ENCODE measurements at places on chromosomes 2 and 18.
A peak's percentile ranks its signal among the peaks of the same experiment; 100 is the strongest.

- DNase-seq: no peak
Measured at GRCh38 chr2:102940684-102941083, 178.9 kb downstream of the TMEM182 start.

DNA sequence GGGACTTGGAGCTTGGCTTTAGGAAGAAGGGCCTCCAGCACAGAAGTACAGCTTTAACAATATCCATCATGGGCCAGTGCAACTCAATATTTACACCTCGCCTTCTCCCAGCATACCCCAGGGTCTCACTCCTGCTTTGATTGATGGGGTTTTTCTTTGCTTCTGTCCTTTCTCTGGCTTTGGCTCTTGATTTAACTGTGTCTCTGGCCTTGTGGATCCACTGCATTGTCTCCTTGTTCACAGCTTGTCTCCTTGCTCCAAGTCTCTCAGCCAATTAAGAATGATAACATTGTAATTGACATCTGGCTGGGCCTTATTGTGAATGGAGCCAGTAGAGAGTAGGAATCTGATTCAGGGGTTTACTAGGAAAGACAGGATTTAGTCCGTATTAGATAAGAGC, 1019.5 kb downstream of the TMEM182 start:
- DNase-seq: no peak

DNA sequence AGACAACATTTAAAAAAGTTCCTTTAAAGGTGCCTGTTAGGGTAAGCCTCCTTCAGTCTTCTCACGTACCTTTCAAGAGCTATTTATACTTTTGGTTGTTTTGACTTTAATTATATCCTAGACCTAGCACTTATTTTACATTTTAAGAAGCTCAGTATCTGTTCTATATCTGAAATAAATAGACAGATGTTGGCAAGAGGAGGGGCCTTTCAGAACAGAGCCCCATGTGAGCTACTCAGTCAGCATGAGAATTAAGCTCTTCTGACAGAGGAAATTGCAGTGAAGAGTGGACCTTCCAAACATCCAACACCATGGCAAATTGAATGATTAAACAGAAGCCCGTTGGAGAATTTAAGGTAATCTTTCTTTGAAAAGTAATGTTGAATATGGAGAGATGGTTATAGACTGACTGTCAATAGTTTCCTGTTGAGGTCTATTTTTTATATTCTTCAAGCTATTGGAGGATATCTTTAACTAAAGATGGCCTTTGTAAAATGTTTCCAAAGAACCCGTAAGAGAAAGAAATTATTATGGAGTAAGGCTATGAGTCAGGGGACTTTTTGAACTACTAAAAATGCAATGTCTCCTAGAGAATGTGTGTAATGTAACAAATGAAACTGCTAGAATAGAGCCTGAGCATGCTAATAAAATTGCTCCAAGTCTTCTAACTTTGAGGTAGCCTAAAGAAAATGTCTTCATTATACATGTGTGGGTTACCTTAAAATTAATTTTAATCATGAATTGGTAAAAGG, 17.3 kb downstream of the NYAP2 start:
- no peak for DNase-seq

- no peak for DNase-seq
Measured at GRCh38 chr18:12000072-12000659, 18.9 kb downstream of the IMPA2 start.

GRCh38 chr2:241137276-241138190, 11.7 kb downstream of the PASK start:
- no peak for DNase-seq

DNA sequence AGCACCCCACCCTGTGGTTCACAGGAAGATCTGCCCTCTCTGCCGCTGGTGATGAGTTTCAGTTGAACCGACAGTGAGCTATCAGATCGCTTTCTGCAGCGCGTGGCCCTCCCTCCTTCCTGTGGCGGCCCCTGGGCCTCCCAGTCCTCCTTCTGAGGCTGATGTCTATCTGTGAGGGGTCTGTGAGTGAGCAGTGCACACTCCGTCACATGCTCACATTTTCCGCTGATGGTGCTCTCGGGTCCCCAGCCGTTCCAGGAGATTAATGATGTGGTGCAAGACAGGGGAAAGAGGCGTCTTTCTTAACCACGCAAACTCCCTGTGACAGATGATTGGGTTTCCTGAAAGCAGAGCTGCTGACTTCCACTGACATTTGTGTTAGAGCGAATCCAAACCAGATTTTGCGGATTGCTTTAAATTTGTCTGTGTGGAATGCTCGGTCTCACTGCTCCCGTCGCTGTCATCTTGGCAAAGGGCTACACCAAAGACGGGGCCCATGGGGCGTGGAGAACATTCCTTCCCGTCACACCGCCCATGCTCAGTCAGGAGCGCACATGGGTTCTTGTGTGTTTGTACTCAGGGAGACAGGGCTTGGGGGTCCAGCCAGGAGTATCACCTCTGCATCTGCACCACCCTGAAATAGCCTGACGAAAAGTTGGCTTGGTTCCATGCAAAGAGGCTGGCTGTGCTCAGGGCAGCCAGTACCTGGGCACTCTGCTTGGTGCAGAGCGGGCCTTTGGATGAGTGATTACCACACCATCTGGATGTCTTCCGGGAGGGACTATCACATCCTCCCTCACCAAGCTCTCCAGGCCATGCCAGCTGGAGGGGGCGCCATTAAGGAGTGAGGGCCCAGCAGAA, 154.7 kb upstream of the HS6ST1 start:
- DNase-seq: peak; percentile 23

DNA sequence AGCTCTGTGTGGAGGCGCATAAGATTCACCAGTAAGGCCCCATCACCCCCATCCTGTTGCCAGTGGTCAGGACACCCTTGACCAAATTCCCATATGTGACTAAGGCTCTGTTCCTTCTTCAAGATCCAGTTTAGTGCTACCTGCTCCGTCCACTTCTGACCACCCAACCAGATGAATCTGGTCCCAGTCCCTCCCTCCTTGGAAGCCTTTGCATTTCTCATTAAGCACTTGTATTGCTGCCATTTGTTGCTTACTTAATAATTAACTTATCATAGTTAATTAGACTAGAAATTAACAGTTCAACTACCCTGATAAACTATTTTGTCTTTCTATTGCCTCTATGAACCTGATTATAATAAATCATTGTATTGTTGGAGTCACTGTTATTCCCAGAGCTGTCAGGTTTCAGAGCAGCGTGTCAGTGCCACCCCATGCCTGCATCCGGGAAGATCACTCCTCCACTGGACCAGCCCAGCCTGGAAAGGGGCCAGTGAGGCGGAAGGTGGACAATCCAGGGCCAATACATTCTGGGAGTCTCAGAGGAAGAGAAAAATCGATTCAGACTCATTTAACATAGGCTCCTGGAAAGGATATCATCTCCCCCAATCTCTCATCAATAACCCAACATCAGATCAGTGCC, 9.5 kb upstream of the NAT8 start:
- no peak for DNase-seq

- no peak for DNase-seq
Measured at GRCh38 chr2:50719837-50720696, 311.9 kb downstream of the NRXN1 start.

GRCh38 chr2:241190291-241190981, 2.0 kb downstream of the ANO7 start:
- no peak for DNase-seq

GRCh38 chr2:10045561-10046355, 2.4 kb downstream of the KLF11 start:
- DNase-seq: no peak

- DNase-seq: no peak
Measured at GRCh38 chr2:110677080-110677479, 783 bp downstream of the BUB1 start.

DNA sequence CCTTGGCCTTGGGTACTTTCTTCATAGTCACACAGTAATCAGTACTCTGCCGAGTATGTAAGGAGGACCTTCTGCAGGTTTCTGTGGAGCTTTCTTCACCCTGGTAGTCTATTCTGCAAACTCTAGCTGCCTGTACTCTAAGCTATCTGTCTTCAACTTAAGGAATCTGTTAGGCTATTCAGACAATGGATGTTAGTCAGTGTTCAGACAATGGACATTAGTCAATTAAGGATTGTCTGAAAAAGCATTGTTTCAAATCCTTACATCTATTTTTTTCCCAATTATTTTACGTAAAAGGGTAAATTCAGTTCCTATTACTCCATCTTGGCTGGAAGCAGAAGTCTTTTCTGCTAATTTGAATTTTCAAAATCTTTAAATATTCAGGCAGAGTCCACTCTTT, 75.7 kb downstream of the WDR7 start:
- no peak for DNase-seq

GRCh38 chr2:185757356-185757755, 18.8 kb downstream of the FSIP2 start:
- no peak for DNase-seq

- no peak for DNase-seq
Measured at GRCh38 chr2:45498661-45499550, 112.2 kb downstream of the SRBD1 start.

DNA sequence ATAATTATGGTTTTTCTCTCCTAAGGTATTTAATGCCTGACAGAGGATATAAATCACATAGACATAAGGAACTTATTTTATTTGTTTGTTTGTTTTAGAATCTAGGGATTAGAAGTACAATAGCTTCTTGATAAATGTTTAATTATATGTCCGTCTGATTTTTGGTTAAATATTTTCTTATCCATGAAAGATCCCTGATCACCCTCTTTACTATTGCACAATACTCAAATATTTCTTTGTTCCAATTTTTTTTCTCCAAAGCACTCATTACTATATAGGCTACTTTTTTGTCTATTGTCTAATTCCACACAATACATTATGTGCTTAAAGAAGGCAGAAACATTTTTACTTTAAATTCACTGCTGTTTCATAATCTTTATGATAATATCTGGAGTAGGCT, 875.8 kb downstream of the TDRD15 start:
- no peak for DNase-seq

GRCh38 chr2:165469417-165469816, at the start of gene CSRNP3:
Gene CSRNP3, plus strand, starts transcription at chr2:165469698. Its CDS starts 125,368 bp downstream, at chr2:165595066.
- DNase-seq: no peak

DNA sequence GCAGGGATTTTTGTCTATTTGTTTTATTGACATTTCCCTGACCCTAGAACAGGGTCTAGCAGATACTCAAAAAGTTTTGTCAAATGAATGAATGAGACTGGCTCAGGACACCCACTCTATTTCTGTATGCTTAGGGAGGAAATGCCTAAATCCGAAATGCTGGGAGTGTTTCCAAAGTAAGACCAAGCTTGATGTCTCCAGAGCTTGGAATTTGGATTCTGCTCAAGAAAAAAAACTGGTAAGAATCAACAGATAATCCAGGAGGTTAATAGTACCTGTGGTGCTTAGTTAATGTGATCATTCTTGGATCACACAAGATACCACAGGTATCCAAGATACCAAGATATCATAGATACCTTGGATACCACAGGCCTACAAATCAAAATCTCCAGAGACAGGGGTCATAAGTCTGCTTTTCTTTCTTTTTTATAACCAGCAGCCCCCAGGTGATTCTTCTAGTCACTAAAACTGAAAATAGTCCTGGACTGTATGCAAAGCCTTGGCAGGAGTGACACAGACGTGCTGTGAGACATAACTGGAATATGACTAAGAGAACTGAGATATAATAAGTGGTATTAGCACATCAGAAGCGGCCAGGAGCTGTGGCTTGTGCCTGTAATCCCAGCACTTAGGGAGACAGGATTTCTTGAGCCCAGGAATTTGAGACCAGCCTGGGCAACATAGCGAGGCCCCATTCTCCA, 39.9 kb upstream of the SP3 start:
- DNase-seq: no peak

DNA sequence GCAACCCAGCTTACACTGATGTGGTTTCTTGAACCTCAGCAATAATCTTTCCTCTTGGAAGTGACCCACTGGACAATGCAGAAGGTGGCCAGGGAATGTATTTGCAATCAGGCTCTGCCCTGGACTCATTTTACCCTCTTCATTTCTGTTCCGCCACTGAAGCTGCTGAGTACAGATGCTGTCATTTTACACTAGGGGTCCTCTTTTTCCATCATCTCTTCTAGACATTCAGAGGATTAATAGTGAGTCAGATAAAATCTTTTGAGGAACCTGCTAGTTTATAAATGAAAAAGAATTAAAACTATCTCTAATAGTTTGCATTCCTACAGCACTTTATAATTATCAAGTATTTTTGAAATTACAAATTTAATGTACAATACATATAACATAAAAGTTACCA, 87.9 kb upstream of the PNPT1 start:
- DNase-seq: no peak

DNA sequence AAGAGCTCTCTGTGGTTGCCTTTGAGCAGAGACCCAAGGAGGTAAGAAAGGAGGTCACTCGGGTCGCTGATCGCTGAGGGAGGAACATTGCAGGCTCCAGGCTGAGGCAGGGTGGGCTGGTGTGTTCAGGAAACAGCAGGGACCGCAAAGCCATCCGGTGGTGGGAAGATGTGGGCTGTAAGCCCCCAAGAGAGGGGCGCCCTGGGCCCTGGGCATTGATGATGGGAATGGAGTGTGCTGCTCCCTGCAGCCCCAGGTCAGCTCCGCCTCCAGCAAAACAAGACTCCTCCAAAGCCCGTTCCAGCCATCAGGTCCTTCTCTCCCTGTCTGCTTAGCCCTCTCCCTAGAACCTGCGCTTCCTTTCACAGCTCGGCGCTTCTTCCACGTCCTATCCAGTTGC, 229.7 kb downstream of the KLHL29 start:
- DNase-seq: no peak

- DNase-seq: no peak
Measured at GRCh38 chr2:71880846-71881610, 266.6 kb downstream of the CYP26B1 start.

DNA sequence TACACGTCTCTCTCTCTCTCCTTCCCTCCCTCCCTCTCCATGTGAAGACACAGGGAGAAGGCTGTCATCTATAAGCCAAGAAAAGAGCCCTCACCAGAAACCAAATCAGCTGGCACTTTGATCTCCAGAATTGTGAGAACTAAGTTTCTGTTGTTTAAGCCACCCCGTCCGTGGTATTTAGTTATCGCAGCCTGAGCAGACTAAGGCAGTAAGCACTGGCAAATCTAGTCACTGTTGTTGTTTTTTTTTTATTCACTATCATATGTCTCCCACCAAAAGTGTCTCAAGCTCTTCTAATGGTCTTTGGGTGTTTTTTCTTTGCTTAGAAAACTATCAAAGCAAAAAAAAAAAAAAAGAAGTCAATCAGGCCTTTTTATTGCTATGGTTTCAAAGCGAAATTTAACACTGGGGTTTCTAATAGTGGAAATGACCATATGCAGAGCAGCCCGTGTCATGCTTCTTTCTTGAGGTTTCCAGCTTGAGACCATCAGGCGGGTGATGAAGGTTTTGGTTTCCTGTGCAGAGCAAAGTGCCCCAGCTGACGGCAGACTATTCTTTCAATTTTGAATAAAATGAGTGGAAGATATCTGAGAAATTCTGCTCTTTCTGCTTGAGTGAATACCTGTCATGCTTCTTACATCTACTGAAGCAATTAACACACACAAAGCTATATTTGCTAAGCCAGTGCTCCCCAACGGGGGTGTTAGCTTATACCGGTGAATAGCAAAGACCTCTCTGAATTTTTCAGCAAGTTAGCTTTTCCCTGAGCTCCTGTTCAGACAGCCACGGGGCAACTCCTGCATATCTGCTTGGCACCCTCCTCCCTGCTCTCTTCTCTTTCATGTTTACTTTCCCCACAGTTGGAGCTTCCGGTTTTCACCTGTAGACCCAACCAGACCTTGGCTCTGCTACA, 394.1 kb upstream of the ATP5MC3 start:
- no peak for DNase-seq

- no peak for DNase-seq
Measured at GRCh38 chr2:54559593-54560145, 103.5 kb downstream of the SPTBN1 start.

- no peak for DNase-seq
Measured at GRCh38 chr2:36859366-36859792, 107.0 kb downstream of the STRN start.

- DNase-seq: no peak
Measured at GRCh38 chr2:101230541-101231001, 22.1 kb upstream of the CNOT11 start.
